Calu3 (cell line): ENCODE measurements at places on chromosomes 16 and 17. TPM values are rescaled to one million over a fixed set of nuclear protein-coding genes. Genes with fewer than 3 reads are reported as not detected.

DNA sequence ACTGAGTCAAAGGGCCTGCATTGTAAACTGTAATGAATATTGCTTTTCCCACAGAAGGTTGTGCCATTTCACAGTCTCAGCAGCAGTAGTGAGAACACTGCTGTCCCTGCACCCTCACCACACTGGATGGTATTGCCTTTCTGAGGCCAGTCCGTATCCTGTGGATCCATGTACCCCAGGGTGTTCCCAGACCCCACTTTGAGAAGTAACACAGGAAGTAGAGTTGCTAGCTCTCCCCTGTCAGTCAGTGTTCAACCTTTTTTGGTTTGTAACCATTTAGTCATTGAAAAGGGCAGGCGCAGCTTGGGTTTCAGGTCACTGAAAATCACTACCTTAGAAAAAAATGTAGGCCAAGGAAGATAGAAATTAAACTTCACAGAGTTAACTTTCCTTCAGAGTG is 37.9 kb downstream of the SLFN12L start:
- H3K27me3 ChIP-seq: peaks cover 61% of the 10 kb centered on the region
- no peaks in the 10 kb centered on the region for H3K4me1 ChIP-seq
- no peak overlapping the region for H3K4me3 ChIP-seq
- no peak for DNase-seq
- H3K27ac ChIP-seq: no peak overlapping the region

GRCh38 chr17:73750975-73751374 is 106.7 kb upstream of the SDK2 start:
- peaks cover 66% of the 10 kb centered on the region for H3K27me3 ChIP-seq
- H3K4me1 ChIP-seq: peaks cover 9% of the 10 kb centered on the region
- no peak overlapping the region for H3K27ac ChIP-seq
- no peak overlapping the region for H3K4me3 ChIP-seq

DNA sequence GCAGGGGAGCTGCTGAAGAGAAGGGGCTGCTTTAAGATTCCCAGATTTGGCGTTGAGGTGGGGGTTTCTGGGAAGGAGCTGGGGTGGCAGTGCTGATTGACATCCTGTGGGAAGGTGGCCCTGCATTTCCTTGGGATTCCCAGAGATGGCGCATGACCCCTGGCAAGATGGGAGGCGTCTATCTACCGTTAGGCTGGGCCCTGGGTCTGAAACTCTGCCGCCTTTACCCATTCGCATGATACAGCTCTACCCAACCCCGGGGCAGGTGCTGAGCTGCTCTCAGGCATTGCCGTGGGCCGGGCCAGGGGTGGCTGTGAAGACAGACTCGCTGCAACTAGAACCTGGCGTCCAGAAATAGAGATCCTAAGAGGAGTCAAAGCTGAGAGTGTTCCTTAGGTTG is 9.9 kb upstream of the MVD start:
- no peak for DNase-seq
- no peaks in the 10 kb centered on the region for H3K27me3 ChIP-seq
- H3K4me1 ChIP-seq: no peaks in the 10 kb centered on the region
- no peak overlapping the region for H3K27ac ChIP-seq
- H3K4me3 ChIP-seq: no peak overlapping the region

- H3K36me3 ChIP-seq: no peaks in the 10 kb centered on the region
- no peaks in the 10 kb centered on the region for H3K27me3 ChIP-seq
- H3K4me1 ChIP-seq: peaks cover 33% of the 10 kb centered on the region
- no peak for DNase-seq
- H3K27ac ChIP-seq: no peak overlapping the region
- no peak overlapping the region for H3K4me3 ChIP-seq
These were observed 7.6 kb downstream of the KRTAP1-5 start for GRCh38 chr17:41019415-41019814.

DRC7 gene
- total RNA-seq: not detected in 2 replicates

RUNDC3A gene
- total RNA-seq: 0.86 and 1.2 TPM in 2 replicates

DHRS7C gene
- total RNA-seq: not detected in 2 replicates

GLP2R gene
- total RNA-seq: 0.20 and 0.59 TPM in 2 replicates
